ENCODE measurements at places on chromosomes 6 and 20.
A peak's percentile ranks its signal among the peaks of the same experiment; 100 is the strongest.

GRCh38 chr20:47749339-47749738 is 35.9 kb downstream of the SULF2 start:
- DNase-seq = no peak

DNA sequence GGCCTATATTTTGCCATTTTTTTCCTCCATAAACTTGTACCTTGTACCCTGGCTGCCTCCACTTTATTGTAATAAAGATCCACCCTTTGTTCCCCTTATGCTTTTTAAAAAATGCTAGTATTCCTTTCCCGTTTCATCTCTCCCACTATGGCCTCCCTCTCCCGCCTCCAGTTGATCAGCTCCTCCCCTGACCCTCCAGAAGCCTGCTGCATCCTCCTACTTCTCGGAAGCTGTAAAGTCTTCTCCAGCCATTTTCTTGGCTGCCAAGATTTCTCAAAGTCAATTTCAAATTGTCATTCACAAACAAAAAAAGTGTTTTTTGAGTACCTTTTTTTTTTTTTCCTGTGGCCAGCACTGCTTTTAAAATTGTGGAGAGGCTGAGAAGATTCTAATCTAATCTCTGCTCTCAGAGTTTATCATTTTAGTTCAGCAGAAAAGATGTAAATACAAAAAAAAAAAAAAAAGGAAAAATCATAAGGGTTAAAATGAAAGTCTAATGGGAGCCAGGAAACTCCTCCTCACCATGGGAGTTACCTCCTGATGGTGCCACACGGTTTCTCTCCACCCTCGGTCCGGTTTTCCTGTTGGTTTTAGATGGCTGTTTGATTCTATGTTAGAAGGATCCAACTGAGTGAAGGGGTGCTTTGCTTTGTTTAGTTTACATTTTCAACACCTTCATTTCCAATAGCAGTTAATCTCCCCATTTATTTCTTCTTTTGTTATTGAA is 103.0 kb upstream of the KCNK16 start:
- DNase-seq = no peak

GRCh38 chr6:162728197-162728596 is 423 bp downstream of the PACRG start:
- no peak for DNase-seq

DNA sequence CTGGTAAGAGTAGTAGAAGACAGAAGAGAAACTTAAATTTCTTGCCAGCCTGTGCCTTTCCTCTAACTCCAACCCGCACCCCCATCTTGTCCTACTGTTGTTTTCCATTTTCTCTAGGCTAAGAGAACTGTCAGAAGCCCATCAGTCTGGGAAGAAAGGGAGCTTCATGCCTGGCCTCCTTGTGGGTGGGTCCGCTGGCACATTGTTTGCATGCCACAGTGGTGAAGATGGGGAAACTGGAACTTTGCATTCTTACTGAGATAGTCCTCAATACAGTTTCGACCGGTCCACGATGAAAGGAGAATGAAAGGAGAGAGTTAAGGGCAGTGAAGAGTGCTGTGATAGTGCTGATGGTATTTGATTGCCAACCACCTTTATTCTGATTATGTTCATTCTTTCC is 103.1 kb downstream of the TCP11 start:
- no peak for DNase-seq

- DNase-seq = peak; percentile 27
Measured at GRCh38 chr6:95431637-95432228, 145.6 kb upstream of the MANEA start.

DNA sequence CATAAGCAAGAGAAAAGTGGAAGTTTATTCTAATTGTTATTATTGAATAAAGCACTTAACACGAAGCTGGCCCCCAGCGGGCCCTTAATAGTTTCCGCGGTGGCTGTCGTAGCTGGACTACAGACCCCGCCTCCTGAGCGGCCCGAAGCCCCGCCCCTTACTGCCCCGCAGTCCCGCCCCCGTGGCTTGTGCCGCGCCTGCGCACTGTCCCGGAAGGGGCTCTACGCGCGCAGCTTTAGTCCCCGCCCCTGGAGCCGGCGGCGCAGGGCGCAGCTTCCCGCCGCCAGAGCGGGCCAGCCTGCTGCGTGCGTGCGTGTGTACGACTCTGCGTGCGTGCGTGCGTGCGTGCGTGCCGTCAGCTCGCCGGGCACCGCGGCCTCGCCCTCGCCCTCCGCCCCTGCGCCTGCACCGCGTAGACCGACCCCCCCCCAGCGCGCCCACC is at the start of gene VAPB:
VAPB (plus strand) TSS at position 348 of the 442 bp plus-strand sequence. CDS start 231 bp downstream, outside the sequence.
- peak; percentile 94 for DNase-seq

- DNase-seq = no peak
Measured at GRCh38 chr6:43887340-43887858, 117.4 kb downstream of the VEGFA start.

DNA sequence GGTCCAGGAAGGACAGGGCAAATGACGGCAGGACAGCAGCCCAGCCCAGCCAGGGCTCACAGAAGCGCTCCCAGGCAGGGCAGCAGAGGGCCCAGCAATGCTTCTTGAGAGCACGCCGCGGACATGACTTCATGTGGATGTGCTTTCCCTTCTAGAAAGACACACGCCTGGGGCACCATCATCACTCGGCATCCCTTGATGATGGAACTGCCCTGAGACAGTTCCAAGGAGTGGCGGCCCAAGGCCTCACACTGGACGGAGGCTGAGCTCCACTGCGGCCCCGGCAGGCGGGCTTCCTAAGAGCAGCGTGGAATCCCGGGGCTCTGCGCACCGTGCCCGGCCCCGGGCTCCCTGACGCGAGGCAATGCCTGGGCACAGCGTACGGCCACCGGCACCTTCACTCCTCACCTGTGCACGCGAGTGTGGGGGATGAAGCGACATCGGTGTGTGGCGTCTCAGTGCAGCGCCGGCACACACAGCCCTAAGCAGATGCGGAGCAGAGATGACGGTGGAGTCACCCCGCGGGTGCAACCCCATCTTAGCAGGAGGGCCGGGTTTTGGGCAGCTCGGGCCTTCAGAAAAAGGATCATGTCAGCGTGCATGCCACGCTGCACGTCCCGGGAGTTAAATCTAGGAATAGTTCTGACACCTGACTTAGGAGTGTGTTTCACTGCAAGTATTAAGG is 86.6 kb downstream of the THBS2 start:
- DNase-seq = no peak

- DNase-seq = no peak
Measured at GRCh38 chr6:11598687-11599086, 61.1 kb downstream of the TMEM170B start.

GRCh38 chr6:41718828-41719227 is 16.6 kb downstream of the TFEB start:
- no peak for DNase-seq

GRCh38 chr6:150940941-150941340 is 75.4 kb downstream of the MTHFD1L start:
- no peak for DNase-seq

- DNase-seq = no peak
Measured at GRCh38 chr6:111767752-111768430, 105.4 kb downstream of the FYN start.

- DNase-seq = no peak
Measured at GRCh38 chr6:82413868-82414267, 50.3 kb downstream of the TPBG start.

All from neuronal stem cell (in vitro differentiated cells).